Placental epithelial cell (primary cell): ENCODE measurements at places on chromosomes 7 and 10. TPM values are rescaled to one million over a fixed set of nuclear protein-coding genes. Genes with fewer than 3 reads are reported as not detected.

FFAR4 gene
- not detected in 2 replicates for total RNA-seq

NPSR1 gene
- total RNA-seq = not detected in 2 replicates

OGDHL gene
- 0.39 and 0.98 TPM in 2 replicates for total RNA-seq

PAPOLB gene
- total RNA-seq = not detected in 2 replicates

AGBL3 gene
- total RNA-seq = 0.11 and 0.39 TPM in 2 replicates

RHEB gene
- total RNA-seq = 31.4 and 43.4 TPM in 2 replicates

FRMD4A gene
- 21.8 and 25.5 TPM in 2 replicates for total RNA-seq

NYAP1 gene
- total RNA-seq = 0.87 and 2.0 TPM in 2 replicates
